Activated T-helper 1 cell treated with Interleukin-2 at 50 U/mL for 16 hours (primary cell): ENCODE measurements at places on chromosomes 3 and 15.

GRCh38 chr15:20341901-20342600 is 199.5 kb downstream of the GOLGA6L6 start:
- DNase-seq, result no peak

DNA sequence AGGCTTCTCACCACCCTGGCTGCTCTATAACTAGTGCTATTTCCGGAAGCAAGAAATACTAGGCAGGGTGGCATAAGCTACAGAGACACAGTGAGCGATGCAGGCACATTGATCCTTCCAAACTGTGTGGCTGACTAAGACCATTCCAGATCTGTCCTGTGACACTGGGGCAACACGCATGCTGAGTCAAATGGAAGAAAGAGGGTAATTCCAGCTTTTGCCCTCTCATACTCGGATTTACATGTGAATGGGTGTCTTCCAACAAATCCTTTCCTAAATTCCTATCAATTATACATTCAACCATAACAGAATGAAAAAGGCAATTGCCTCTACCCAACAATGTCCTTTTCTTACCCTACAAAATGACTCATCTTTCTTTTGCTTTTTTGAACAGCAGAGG is 5.1 kb downstream of the FSIP1 start:
- DNase-seq, result no peak

GRCh38 chr15:67108122-67108961 is 42.9 kb downstream of the SMAD3 start:
- no peak for DNase-seq

DNA sequence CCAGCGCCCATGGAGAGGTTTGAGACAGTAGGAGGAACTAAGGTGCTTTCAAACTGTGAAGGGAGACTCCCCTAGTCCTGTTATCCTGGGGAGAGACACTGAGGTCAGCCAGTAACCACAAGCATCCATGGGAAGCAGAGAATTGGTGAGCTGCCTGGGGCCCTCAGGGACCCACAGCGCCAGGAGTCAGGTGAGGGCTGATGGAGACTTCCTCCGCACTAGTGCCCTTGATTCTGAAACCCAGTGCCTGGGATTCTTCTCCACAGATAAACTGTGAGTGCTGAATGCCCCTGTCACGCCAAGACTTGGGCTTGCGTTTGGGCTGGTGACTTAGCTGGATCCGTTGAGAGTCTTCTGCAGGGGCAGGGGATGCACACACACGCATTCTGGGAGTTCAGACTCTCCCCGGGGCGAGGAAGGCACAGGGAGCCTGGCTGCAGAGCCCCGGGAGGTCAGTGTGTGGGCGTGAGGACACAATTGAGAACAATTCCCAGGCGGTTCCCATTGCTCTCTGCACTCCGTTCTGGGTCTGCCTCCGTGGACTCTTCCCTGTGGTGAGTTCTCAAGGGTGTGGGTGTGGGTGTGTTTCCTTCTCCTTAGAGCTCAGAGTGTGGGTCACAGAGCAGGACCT is 37.9 kb upstream of the SLCO2A1 start:
- no peak for DNase-seq

DNA sequence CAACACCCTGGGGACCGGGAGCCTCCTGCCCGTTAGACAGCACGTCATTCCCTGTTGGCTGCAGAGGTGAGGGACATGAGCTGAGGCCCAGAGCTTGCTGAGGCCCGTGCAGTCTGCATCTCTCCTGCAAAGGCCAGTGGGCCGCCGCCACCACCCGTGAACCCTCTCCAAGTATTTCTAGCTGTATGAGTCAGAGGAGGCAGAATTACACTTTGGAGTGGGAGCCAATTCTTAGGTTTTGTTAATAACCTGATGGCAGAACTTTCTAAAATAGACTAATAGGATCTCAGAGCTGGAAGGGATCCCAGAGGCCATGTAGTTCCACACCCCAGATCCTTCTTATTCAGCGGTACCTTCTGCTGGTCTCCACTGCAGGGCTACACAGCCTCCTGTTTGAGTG is 335.2 kb upstream of the CTDSPL start:
- no peak for DNase-seq

DNA sequence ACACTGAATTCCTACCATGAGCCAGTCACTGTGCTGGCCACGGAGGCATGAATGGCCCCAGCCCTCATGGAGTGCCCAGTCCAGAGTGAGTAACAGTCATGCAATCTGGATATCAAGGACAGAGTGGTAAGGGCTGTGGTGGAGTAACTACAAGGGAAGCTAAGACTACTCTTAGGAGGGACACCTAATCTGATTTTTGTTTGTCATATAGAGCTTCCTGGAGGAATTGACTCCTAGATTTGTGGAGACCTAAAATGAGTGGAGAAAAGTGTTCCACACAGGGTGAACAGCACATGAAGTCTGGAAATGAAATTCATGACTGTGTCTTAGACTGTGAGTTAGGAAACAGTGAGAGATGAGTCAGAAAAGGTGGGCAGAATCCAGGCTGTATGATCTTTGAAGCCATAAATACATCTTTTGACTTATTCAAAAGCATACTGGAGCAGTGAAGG is 219.9 kb downstream of the NFKBIZ start:
- no peak for DNase-seq

DNA sequence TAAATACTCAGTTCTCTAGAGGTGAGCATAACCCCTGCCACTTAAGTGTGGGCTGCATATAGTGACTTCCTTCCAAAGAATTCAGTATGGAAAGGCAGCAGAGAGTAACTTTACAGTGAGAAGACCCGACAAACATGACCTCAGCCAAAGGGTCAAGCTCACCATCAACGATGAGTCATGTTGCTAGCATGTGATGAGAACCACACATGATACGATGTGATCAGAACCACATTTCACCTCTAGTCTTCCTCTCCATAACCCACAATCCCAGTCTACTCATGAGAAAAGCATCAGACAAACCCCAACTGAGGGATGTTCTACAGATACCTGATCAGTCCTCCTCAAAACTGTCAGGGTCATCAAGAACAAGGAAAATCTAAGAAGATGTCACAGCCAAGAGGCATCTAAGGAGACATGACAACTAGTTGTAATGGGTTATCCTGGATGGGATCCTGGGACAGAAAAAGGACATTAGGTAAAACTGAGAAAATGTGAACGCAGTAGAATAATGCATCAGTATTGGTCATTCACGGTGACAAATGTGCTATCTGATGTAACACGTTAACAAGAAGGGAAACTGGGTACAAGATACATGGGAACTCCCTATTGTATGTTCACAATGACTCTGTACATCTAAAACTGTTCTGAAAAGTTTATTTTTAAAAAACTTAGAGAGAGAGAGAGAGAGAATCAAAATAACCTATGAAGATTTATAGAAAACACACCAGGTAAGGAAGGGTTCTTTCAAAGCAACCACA is 28.3 kb downstream of the SEC61A1 start:
- no peak for DNase-seq

GRCh38 chr15:85063088-85063487 is 81.4 kb downstream of the PDE8A start:
- DNase-seq, result no peak

GRCh38 chr15:27392163-27392562 is 421.2 kb downstream of the GABRG3 start:
- DNase-seq, result no peak

- no peak for DNase-seq
These were observed 14.0 kb upstream of the CHD2 start for GRCh38 chr15:92886042-92886537.

DNA sequence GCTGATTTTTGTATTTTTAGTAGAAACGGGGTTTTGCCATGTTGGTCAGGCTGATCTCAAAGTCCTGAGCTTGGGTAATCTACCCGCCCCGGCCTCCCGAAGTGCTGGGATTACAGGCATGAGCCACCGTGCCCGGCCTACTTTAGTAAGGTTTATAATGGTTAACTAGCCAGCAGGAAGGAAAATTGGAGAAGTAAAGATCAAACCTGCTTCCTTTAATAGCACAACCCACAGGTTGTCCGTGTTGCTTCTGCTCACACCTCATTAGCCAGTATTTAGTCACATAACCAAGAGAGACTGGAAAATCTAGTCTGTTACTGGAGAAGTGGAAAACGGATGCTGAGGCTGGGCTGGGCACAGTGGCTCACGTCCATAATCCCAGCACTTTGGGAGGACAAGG is 51.9 kb upstream of the TBL1XR1 start:
- DNase-seq, result no peak

GRCh38 chr3:37086918-37087317 is 87.5 kb downstream of the LRRFIP2 start:
- DNase-seq, result no peak

DNA sequence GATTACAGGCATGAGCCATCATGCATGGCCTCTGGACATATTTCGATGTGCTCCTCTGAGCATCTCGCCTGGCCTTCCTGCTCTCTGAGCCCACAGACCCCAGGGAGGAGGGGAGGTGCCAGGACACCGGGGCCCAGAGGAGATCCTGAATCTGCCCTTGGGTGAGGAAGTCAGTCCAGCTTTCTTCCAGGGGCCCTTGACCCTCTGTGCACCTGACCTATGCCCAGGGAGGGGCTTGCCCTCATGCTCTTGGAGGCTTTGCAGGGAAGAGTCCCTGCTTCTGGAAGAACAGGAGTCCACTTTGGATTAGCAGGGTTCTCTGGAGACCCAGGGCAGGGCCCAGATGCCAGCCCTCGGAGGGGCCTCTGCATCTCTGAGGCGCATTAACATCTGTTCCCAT is 1.4 kb downstream of the ACSBG1 start:
- no peak for DNase-seq

GRCh38 chr3:186110975-186111974 is 2.4 kb upstream of the ETV5 start:
- DNase-seq, result no peak

DNA sequence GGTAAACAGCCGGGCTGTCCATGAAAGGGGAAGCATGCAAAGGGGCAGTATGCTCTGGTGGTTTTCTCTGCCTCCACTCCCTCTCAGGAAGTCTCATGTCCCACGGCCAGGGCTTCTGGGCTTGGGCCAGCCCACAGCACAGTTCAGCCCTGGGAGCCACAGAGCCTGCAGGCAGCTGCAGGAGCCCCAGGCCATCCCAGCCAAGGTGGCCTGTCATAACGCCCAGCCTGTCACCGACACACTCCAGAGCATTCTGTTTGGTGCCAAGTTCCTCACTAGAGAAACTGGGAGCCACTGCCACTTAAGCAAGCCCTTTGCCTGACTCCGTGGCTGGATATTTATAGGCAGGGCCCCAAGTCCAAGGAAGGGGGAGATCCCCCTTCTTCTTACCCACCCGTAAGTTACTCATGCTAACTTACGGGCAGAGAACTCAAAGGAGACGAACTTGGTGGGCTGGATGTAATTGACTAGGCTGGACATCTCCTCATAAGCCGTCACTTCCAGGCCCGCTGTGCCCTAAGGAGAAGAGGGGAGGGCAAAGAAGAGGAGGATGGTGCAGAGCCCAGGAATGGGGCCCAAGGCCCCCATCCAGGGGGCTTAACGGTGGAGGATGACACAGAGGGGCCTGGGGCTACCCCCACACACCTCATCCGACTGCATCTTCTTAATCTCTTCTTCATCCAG is 11.7 kb downstream of the PLCB2 start:
- DNase-seq, result no peak

DNA sequence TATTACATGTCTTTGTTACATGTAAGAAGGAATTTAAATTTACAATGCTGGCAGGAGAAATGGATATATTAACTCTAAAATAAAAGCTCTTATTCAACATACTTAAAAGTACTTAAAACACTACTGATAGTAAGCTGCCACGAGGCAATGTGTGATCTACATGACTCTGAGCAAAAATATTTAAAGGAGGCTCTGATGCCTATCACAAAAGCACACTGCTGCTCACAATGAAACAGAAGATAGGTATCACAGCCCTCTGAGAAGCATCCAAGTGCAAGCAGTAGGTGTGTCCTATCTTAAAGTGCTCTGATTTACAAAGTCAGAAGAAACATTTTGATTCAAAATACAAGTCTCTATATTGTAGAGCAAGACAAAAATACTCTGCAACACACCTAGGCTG is 371.2 kb upstream of the WNT5A start:
- DNase-seq, result no peak

GRCh38 chr3:21839176-21839575 is 88.2 kb upstream of the ZNF385D start:
- no peak for DNase-seq

GRCh38 chr3:141218162-141218835 is 13.3 kb upstream of the PXYLP1 start:
- DNase-seq, result no peak

GRCh38 chr15:27278761-27279160 is 307.8 kb downstream of the GABRG3 start:
- DNase-seq, result no peak

- no peak for DNase-seq
These were observed 35.8 kb downstream of the GASK1A start for GRCh38 chr3:43014956-43015355.

DNA sequence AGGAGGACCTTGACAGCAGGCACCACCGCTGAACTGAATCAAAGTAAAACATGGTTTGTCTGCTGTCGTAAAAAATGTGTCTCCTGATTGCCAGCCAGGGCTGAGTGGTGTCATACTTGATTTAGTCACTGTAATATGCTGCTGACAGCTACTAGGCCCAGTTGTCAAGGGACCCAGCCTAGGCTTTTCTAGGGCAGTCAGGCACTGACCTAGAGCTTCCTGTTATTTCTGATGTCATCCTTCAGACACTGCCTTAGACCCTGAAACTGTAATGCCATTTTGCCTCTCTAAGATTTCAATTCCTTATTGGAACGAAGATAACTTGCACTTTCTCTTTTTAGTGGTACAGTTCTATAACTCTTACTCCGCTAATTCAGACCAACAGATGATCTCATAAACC is 2.6 kb upstream of the MRPL3 start:
- no peak for DNase-seq

DNA sequence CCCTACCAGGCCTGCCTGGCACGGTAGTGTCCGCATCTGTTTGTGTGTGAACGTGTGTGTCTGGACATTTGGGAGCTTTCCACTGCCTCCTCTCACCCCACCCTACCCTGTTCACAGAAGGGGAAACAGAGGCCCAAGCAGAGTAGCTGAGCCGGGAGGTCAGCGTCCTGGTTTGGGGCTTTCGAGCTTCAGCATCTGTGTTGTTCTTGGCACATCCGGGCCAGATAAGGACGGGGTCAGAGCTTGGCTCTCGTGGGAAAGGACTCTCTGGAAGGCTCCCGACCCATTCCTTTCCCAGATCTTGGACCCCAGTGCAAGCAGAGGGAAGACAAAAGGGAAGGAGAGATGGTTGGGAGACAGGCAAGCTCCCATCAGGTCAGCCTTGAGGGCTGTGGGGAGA is 6.3 kb upstream of the PTH1R start:
- DNase-seq, result no peak
